ENCODE measurements at places on chromosomes 1 and 21.

DNA sequence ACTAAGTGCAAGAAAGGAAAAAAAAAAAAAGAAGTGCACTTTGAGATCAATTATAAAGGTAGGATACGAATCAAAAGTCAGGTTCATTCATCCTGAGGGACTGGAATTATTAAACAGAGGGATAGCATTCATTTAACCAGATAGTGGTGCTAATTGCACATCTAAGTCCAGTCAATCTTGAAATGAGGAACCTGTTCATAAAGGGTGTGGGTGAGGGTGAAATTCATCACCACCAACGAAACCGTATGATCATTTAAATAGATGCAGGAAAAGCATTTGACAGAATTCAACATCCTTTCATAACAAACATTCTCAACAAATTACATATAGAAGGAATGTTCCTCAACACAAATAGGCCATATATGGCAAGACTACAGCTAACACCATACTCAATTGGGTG lies 5.6 kb downstream of the CTSS start:
- no peak for DNase-seq

DNA sequence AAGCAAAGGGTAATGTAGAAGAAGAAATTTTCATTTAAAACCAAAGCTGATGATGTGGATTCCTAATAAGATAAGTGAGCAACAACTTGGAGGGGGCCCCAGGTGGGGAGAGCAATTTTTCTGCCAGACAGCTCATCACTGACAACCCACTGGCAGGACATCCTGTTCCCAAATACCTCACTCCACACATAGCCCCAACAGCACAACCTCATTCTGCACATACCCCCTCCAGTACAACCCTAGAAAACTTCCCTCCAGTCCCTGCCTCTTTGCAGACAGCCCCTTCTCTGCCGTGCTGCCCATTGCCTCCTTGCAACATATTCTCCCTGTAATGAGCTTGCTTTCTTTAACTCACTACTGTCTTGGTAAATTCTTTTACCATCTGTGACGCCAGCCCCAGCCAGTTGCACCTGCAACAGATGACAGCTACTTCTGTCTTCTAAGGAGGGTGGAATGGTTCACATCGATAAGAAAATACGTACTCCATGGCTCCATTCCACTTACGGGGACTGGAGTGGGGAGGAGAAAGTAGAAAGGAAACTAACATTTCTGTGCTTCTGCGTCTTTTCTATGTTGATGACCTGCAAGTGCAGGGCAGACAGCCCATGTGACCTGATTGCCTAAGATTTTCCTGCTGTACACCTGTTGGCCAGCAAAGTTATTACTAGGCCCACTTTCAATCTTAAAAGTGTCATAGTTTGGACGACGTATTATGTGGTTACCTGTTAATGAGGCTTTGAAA lies 14.7 kb downstream of the RHEX start:
- no peak for DNase-seq

DNA sequence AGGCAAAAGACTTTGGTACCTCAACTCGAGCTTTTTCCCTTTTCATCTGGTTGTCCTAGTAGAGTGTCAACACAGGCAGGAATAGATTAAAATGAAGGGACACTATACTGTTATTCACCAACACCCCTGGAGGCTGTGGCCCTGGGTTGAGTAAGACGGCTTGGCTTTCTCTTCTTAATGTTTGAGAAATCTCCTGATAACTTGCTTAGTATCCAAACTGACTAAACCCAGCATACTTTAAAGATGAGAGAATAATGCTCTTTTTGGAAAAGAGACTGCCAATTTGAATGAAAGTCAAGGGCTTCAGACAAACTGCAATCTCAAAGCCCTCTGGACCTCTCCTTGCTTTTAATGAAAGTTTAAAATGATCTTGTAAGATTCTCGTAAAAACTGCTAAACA lies 2.6 kb upstream of the SLC30A1 start:
- no peak for DNase-seq

DNA sequence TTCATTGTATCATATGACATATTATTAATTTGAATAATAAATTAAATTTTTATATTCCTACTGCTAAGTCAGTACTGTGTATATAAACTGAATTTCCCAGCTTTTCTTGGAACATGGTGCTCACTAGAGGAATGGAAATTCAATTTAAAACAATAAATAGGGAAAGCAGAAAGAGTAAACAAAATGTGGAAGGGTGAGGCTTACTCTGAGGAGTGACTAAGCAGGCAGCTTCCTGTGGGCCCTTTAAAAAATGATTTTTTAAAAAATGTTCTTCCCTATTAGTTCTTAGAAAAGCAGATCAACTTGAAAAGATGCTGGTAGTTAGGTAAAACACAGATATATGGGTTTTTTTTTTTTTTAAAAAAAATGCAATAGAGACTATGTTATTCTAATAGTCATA lies 49.5 kb upstream of the S1PR1 start:
- DNase-seq, result no peak

DNA sequence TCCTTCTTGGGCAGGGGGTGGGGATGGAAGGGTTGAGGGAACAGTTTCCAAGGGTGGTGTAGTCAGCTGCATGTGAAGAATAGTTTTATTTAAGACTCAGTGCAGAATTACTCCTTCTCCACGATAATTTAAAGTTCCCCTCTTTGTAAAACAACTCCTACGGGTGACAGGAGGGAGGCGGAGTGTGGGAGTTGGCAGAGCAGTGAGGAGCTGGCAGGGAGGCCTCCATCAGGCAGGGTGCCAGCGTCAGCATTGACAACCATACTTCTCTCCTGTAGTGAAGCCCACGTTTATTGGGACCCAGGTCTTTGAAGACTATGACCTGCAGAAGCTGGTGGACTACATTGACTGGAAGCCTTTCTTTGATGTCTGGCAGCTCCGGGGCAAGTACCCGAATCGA lies 93.8 kb downstream of the MTR start:
- DNase-seq, result no peak

DNA sequence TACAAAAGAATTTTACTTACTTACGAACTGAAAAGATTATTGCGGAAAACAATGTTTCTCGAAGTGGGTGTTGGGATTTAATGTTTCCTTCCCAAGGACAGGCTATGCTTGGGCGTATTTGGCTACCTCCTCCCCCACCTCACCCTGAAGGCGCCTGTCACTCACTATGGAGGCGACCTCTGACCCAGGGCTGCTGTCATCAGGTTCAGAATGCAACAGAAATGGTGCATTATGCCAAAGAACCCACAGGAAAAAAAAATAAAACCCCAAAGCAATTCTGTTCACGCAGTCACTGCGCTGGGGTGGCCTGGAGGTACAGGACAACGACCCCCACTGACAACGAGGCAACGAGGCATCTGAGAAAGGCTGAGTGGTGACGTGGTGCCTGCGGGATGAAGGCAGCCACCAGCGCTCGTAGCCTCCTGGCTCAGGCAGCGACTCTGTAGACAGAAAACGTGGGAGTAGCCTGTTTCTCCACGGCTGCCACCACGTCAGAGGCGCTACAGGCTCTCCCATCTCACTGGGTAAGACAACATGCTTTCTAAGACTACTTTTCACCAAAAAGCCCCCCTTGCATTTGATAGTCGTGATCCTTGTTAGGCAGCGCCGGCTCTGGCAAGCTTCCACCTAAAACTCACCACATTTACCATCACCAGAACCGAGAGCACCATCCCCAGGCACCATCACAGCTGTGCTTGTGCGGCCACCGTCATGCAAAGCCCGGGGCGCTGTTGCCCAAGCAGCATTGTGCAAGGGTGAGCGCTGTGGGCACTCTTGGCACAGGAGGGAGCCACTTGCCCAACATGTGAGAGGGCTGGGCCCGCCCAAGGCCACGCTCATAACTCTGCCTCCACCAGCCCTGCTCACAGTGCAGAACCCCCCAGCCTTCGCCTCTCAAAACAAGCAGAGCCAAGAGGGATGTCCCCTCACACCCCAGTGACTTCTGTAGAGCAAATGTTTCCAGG lies 14.3 kb downstream of the NADK start:
- DNase-seq, result no peak

- no peak for DNase-seq
Measured at GRCh38 chr1:241992734-241993133, 6.2 kb downstream of the MAP1LC3C start.

- no peak for DNase-seq
Measured at GRCh38 chr1:188364927-188365449, 1536.2 kb downstream of the PLA2G4A start.

- peak; percentile 34 for DNase-seq
Measured at GRCh38 chr1:50929376-50929958, 30.6 kb downstream of the FAF1 start.

DNA sequence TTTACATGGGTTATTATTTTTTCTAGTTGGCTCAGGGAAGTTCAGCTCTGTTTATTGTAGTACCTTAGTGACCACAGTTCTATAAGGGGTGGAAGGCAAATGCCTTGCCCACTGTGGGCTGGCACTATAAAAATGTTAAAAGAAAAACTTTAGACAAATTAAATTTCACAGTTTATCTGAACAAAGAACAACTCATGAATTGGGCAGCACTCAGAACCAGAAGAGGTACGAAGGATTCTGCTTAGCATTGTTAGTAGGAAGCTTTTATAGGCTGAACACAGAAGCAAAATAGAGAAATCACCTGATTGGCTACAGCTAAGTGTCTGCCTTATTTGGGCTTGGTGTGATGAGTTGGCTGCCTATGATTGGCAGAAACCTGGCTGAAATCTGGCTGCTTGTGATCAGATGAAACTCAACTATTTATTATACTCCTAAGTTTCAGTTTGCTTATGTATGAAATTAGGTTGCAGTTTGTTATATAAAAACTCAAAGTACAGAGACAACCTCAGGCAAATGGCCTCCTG lies 35.8 kb upstream of the SLC35D1 start:
- no peak for DNase-seq

- DNase-seq, result no peak
Measured at GRCh38 chr1:84373436-84374141, 24.7 kb upstream of the DNASE2B start.

GRCh38 chr1:99146129-99146848 lies 118.0 kb upstream of the PLPPR4 start:
- DNase-seq, result no peak

DNA sequence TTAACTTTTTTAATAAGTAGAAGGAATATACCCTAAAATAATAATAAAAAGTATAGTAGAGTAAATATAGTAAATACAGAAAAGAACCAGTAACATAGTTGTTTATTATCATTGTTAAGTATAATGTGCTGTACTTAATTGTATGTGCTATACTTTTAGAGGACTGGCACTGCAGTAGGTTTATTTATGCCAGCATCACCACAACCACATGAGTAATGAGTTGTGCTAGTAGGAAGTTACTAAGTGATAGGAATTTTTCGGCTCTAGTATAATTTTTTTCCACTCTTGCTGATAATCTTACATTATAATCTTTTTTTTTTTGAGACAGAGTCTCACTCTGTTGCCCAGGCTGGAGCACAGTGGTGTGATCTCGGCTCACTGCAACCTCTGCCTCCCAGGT lies 71.6 kb downstream of the IVNS1ABP start:
- DNase-seq, result no peak
